ENCODE measurements at places on chromosomes 5 and 9.

DNA sequence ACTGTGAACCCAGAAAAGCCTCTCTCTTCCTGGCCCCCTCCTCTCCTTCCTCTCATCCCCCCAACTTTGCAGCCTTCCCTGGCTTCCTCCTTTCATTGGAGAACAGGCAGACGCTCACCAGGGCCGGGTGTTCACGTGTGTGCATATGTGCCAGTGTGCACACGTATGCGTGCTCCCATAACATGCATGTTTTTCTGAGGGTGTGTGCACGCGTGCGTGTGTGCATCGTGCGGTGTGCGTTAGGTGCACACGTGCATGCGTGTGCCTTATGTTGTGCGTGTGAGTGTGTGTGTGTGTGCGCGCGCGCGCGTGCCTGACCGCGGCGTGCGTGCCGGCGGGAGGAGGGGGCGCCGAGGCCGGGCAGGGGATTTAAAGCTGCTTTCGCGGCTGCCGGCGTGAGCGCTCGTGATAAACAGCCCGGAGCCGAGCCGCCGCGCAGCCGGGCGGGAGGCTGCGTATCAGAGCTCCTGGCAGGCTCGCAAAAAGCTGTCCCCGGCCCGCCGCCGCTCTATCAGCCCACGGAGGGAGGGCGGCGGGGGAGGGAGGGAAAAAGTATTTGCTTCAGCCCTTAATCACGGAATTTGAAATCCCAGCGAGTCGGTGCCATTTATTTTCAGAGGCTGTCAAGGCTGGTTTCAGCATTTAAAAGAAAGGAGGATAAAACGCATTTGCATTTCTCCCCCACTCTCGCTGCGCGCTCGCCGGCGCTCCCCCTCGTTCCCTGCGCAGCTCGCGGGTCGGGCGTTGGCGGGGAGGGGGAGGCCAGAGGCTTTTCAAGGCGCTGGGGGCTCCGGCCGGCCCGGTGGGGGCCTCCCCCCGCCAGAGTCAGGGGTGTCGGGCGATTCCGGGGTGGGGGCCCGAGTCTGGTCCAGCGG, 183.9 kb downstream of the C9orf50 start:
- peak; percentile 56 for DNase-seq

- DNase-seq, result no peak
Measured at GRCh38 chr9:136160381-136160841, 41.7 kb upstream of the TMEM250 start.

DNA sequence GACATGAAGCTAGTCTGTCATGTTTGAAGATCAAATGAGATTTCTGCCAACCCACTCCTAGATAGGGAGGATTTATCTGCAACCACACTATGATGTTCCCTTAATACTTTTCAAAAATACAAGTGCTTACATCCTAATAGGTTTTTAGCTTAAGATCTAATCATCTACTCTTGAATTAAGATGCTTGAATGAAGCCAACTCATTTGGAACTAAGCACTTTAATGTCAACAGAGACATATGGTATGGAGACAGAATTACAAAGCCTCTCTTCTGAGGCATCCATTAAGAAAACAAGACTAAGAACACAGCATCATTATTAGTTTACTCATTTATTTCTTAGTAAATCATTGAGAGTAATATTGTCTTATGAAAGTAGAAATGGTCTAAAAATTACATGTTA, 139.3 kb upstream of the NFIB start:
- no peak for DNase-seq

DNA sequence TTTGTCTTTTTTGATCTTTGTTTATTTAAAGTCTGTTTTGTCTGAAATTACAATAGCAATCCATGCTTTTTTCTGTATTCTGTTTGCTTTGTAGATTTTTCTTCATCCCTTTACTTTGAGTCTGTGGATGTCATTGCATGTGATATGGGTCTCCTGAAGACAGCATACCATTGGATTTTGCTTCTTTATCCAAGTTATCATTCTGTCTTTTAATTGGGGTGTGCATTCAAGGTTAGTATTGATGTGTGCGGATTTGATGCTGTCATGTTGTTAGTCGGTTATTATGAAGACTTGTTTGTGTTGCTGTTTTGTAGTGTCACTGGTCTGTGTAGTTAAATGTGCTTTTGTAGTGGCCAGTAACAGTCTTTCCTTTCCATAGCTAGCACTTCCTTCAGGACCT, 23.0 kb downstream of the POLK start:
- no peak for DNase-seq

DNA sequence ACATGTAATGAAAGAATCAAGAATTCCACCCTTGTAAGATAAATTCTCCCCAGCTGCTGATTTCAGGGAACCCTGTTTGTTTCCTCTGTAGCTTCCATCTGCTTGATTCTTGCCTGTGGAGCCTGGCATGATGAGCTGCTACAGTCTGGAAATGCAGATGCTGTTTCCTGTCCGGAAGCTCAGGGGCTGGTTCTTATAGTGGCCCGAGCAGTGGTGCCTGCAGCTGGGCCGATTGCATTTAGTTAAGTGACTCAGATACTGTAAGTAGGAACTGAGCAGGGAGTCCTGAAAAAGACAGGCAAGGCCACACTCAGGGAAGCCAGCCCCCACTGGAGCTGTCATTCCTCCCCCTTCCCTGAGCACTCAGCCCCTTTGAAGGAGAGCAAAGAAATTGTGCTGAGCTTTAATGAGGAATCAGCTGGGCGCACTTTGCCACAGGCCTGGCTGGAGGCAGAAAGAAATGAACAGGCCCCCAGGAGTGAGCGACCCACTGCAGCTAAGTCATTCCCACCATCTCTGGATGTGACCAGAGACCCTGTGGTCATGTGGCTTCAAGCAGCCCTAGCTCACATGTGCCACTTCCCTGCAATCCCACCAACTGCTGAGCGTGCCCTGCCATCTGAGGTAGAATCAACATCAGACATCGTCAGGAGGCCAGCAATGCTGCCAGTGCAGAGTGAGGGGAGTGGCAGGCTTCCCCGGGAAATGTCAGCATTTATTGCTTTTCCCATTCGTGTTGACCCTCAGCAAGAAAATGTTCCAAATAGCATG, 206.0 kb upstream of the WWC1 start:
- DNase-seq, result no peak

DNA sequence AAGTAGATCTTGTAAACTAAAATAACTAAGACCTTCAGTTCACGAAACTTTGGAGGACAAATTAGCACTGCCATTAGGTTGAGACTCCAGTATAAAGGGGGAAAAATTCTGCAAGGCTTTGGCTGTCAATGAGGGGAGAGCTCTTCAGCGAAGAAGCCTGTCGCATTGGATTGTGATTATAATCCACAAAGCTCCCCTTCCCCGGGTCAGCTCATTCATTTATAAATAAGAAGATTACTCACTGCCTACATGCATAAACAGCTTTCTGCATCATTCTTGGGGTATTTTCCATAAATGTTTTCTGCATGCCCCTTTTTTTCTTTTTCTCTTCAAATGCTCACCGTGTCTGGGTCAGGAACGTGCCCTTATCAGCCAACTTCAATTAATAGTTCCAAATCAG, 196.7 kb downstream of the EBF1 start:
- DNase-seq, result no peak

GRCh38 chr5:2299388-2300220, 416.9 kb upstream of the IRX4 start:
- DNase-seq, result no peak

DNA sequence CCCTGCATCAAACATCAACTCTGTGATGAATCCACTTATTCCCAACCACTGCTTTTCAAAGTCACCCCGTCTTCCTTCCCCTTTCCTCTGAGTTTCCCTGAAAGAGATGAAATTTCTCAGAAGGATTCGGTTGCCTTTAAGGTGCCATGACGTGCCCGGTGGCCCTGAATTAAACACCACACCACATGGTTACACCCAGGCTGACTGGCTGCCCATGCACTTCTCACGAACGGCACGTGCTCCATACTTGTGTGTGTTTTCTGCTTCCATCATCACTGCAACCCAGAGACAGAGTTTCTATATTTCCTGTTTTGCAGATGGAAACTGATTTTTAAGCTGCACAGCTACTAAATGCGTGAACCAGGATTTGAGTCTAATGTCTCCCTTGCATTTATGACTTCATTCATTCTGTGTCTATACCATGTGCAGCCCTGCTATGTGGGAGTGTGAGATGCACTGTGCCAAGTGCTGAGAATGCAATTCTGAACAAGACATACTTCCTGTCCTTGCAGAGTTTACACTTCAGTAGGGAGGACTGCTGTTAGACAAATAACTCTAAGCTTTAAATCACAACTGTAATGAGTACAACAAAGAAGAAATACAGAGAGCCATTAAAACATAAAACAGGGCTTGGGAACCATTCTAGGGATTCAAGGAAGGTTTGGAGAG, 162.9 kb downstream of the NXNL2 start:
- no peak for DNase-seq

DNA sequence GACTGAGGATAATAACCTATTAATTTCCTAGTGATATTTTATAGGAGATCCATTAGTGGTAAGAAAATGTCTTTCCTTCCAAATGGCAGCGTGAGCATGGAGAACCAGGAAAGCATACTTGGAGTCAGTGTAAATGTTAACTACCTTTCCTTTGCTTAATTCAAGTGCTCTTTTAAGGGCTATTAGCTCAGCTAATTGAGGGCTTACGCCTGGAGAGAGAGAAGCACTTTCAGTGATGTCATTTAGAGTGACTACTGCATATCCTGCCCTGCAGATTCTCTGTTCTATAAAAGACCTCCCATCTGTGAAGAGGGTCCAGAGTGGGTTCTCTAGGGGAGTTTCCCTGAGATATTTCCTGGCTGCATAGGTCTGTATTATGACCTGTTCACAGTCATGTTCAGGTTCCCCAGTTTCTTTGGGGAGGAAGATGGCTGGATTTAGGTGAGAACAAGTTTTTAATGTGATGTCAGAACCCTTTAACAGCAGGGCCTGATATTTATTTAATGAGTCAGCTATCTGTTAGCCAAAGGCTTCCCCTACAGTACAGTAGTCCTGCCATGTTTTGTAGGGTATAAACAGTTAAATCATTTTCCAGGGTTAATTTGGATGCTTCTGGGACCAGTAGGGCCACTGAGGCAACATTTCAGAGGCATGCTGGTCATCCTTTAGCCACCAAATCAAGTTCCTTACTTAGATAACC, 89.6 kb downstream of the TRIM36 start:
- no peak for DNase-seq

- no peak for DNase-seq
Measured at GRCh38 chr5:124951661-124952060, 205.2 kb upstream of the ZNF608 start.

DNA sequence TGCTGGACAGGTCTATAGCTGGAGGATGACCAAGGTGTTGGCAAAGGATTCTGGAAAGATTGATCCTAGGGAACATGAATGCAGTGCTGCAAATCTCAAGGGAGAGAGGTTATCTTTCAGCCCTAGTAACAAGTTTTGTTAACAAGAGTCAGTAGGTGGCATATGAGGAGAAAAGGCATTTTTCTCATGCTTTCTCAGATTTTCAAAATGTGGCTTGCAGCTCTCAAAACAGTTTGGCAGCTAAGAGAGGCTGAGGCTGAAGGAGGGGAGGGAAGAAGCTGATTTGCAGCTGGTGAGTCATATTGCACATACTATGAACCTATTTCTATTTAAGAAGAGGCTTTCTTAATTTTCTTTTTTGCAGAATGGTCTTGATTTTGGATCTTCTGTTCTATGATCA, 64.3 kb upstream of the PCA3 start:
- DNase-seq, result no peak

- DNase-seq, result no peak
Measured at GRCh38 chr5:35884191-35884769, 27.6 kb downstream of the IL7R start.

DNA sequence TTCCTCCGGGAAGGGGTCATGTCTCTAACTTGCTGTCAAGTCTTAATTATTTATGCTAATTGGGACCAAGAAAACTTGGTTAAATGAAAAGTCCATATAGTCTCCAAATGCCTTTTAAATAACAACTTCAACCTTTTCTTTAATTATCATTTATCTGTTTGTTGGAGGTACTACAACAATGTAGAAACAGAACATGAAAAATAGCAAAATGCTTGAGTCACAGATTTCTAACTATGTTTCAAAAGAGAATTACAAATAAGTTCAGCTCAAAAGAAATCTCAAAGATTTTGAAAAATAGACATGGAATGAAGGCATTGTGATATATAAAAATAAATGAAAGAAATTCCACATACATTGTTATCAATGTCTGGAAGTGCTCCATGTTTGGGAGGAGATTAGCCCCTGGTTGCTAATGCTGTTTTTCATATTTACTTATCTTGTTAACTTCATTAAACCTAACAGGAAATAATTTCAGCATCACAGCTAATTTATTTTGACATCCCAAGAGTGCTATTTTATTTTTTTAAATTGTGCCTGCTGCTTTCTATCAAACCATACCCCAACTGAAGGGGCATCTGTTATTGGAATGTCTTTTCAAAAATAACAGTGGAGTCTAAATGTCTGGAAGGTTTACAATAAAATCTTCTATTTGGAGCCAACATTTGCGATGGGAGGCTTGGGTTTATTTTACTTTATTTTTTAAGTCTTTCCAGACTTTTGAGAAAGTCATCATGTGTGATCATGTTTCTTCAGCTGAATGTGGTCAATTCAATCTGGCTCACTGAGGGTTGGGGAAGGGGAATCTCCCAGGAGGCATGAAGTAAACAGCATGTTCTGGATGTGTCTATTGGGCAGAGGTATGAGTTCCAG, 53.1 kb upstream of the ANKRD55 start:
- DNase-seq, result no peak

GRCh38 chr5:173745123-173745522, 128.7 kb upstream of the BOD1 start:
- DNase-seq, result no peak

GRCh38 chr5:87765009-87765408, 352.3 kb upstream of the CCNH start:
- no peak for DNase-seq

- no peak for DNase-seq
Measured at GRCh38 chr5:116524966-116525365, 49.7 kb downstream of the SEMA6A start.

DNA sequence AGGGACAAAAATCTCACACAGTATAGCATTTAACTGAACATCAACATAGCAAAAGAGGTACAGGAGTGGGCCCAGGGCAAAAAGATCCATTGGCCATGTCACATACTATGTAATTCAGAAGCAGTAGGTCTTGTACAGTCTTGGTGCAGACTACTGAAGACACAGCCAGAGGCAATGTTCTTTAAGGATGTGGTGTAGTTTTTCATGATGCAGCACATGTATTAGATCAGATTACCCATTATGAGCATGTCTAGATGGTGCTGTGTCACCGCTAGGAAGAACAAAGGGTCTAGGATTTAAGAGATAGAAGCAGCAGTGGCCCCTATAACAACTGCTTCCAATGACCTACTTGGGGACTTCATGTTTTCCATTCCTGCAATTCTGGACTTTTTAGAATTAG, 610.4 kb upstream of the MEF2C start:
- DNase-seq, result no peak

- no peak for DNase-seq
Measured at GRCh38 chr5:44665101-44665701, 143.5 kb upstream of the MRPS30 start.

- DNase-seq, result no peak
Measured at GRCh38 chr5:100697970-100698369, 162.8 kb downstream of the FAM174A start.

GRCh38 chr9:81430727-81431126, 258.6 kb downstream of the TLE1 start:
- DNase-seq, result no peak

- no peak for DNase-seq
Measured at GRCh38 chr9:131733541-131734061, 6.3 kb downstream of the RAPGEF1 start.

- no peak for DNase-seq
Measured at GRCh38 chr9:14097215-14097614, 216.7 kb downstream of the NFIB start.
